Liver (tissue), 10 donors: ENCODE measurements at places on chromosomes 12 and 14.

- peak; percentile 62 for DNase-seq
Measured at GRCh38 chr14:61894452-61895077, 132.3 kb downstream of the SNAPC1 start.

DNA sequence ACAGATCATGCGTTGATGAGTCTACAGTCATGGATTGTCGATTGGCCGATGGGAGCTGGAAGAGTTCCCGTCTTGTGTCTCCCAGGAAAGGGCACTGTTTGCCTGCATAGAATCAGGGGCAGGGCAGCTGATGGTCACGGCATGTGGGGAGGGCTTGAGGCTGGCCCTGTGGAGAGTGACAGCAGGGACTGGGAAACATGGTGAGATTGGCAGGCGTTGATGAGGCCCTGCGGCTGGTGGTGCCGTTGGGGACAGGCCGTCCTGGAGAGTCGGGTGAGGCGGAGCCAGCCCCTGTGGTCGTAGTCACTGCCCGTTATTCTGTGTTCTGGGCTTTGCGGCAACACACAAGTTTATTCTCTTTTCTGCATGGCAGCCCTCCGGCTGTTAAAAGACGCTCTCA is 52.9 kb downstream of the TECPR2 start:
- no peak for DNase-seq

GRCh38 chr14:92587700-92588085 is 74.1 kb downstream of the RIN3 start:
- DNase-seq, result no peak

GRCh38 chr12:48013287-48013686 is 9.0 kb upstream of the COL2A1 start:
- DNase-seq, result no peak

DNA sequence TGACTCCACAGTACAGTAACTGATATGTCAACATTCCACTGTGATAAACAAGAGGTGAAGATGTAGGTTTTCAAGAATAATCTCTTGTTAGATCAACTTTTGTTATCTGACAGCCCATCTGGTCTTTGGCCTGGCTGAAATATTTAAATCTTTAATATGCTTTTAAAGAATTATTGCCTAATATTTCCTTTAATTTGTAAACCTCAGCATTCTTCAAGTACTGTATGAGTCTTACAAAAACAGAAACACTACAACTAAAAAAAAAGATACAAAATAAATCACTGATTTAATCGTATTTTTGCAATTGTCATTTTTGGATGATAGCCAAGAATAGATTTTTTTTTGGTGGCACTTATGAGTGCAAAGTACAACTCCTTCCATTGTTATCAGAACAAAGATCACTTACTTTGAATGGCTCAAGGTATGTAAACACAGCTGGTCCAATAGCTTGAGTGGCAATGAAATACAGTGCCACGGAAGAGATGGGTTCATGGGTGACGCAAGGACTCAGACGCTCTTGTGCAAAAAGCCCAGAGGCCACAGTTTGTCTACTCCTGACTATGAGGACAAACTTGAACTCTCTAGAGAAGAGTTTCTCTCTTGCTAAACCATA is 109.5 kb downstream of the PAX9 start:
- no peak for DNase-seq

GRCh38 chr12:116695464-116695725 is 42.5 kb downstream of the SPRING1 start:
- no peak for DNase-seq

DNA sequence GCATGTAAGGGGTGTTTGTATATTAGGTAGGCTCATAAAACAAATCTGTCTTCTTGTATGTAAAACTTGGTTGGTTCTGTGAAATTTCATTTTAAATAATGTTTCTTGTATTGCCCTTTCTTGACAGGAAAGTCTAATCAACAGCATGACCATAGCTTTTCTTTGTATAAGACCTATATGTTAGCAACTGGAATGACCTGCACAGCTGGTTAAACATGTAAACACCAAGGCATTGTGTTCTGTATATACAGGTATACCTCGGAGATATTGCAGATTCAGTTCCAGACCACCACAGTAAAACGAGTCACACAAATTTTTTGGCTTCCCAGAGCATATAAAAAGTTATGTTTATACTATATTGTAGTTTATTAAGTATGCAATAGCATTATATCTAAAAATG is 183.6 kb downstream of the ERC1 start:
- DNase-seq, result no peak

- DNase-seq, result no peak
Measured at GRCh38 chr12:32010631-32011336, 51.6 kb downstream of the RESF1 start.

DNA sequence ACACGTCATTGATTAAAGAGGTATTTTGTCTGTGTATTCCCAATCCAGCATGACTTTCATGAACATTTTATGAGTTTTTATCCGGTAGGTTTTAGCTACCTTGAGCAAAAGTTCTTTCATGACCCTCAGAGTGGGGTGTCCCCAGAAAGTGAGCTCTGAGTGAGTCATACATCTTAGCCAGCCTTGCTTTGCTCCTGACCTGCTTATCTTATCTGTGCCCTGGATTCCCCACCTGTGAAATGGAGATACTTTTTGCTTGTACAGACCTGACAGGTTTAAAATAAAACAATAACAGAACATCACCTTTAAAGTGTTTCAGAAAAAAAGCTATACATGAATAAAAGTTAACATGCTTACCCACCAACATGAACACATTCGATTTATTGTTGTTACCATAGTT is 202.8 kb upstream of the SOX5 start:
- DNase-seq, result no peak

DNA sequence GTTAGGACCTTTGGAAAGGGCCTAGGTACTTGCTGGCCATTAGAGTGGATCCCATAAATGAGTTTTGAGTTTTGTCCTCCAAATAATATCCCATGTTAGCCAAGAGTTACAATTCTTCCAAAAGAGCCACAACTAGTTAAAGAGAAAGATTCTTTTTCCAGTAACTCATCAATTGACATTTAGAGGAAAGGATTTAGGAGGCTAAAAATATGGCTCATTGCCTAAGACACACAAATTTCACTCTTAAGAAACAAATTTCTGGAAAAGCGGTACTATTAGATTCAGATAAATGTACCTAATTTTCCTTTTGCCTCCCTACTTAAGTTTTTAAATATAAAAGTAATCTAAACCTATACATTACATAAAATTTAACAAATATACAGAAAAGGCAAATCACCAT is 21.3 kb downstream of the DACT1 start:
- no peak for DNase-seq

DNA sequence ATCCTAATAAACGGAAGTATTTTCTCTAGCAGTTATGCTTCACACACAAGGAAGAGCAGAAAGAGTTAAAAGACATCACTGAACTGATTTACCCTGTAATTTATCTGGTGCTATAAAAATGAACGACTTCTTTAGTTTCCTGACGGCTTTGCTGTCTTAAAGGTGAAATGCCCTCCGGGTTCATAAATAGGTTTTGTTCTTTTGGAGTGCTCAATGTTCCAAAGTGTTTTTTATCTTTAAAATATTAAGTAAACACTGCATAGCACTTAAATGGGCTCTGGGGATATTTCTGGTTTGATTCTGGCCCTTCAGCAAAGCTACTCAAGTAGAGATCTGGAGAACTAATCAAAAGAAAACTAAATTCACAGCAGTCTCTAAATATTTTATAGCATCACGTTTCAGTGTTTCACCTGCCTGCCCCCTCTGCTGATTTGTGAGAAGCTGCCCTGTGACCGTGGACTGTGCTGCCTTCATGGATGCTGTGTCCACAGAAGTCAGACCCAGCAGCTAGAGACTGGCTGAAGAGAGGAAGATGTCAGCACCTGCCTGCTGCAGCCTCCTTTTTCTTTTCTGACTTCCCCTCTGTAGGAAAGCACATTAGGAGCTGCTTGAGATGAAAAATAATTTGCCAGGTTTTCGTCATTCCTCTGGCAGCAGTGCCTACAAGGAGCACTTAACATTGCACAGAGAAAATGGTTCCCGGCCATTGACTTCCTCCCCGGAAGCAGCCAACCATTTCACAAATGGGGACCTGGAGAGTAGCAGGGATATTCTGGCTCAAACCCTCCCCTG is 205.1 kb upstream of the FSCB start:
- DNase-seq, result no peak

- DNase-seq, result no peak
Measured at GRCh38 chr12:128305336-128305892, 38.4 kb downstream of the TMEM132C start.

- DNase-seq, result no peak
Measured at GRCh38 chr12:22533155-22533554, 11.2 kb downstream of the C2CD5 start.

DNA sequence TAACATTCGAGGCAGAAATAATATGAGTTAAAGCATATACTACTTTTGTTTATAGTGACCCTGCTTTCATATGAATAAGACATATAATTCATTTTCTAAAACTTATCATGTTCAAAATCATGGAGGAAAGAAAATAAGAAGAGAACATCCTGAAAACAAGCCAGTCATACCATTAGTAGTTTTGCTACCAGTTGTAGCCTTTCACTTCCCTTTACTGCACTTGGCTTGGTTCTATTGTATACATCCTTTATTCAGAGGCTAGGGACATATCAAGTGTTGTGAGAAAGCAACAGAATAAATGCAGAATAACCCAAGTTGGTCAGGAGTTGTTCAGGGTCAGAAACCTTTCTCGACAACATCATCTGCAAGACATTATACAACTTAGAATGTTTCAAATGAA is 598.7 kb downstream of the SOX5 start:
- DNase-seq, result no peak

DNA sequence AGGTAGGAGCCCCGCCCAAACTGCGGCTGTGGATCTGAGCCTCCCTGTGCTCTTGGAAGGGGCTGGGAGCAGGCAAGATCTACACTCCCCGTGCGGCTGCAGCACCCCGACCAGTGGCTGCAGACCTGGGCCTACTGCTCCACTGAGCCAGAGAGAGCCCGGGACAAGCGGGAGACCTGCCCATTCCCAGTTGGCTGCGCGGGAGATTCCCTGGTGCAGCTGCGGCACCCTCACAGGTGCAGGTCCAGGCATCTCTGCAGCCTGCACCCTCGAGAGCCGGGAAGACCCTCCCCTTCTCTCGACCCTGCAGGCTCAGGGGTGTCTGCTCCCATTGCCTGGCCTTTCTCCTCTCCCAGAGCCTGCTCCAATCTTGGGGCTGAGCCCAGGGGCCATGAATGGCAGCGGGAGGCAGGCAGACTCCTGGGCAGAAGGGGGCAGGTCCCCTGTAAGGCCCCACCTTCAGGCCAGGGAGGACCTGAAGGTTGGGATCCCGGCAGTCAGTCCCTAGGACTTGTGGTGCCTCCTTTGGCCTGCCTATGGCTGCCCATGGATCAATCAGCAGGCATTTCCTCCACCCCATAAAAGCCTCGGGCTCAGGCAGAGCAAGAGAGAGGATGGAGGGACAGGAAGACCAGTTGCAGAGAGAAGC is 8.8 kb upstream of the A2M start:
- DNase-seq, result no peak

DNA sequence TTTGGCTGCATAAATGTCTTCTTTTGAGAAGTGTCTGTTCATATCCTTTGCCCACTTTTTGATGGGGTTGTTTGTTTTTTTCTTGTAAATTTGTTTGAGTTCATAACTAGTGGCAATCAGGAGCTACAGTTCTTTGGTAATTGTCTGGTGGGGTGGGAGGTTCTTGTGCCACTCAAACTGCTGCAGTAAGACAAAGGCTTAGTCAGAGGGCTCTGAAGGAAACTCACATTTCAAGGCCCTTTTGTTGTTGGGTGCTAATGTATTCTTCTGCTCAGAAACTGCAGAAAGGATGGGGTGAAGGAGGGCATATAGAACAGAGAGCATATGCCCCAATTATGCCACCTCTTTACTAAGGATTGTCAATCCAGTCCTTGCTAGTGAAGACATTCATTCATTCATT is 21.9 kb downstream of the MYRFL start:
- no peak for DNase-seq

GRCh38 chr14:101395779-101396178 is 165.5 kb upstream of the DIO3 start:
- DNase-seq, result no peak

- no peak for DNase-seq
Measured at GRCh38 chr14:99763527-99764221, 29.5 kb upstream of the EML1 start.

DNA sequence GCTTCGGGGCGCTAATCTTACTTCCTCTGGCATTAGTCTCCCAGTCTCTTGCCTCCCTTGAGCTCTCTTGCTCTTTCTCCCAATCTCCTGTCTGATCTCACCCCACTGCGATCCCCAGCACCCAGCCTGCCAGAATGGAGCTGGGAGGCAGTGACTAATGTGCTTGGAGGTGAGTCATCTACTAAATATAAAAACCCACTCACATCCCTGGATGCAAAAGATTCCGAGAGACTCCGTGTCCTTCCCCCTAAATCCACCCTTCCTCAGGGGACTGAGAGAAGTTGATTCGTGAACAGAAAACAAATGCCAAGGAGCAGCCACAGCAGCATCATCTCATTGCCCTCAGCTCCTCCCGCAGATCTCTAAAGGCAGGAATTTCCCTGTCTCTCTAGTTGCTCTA is 45.7 kb upstream of the KCNA5 start:
- DNase-seq, result no peak

DNA sequence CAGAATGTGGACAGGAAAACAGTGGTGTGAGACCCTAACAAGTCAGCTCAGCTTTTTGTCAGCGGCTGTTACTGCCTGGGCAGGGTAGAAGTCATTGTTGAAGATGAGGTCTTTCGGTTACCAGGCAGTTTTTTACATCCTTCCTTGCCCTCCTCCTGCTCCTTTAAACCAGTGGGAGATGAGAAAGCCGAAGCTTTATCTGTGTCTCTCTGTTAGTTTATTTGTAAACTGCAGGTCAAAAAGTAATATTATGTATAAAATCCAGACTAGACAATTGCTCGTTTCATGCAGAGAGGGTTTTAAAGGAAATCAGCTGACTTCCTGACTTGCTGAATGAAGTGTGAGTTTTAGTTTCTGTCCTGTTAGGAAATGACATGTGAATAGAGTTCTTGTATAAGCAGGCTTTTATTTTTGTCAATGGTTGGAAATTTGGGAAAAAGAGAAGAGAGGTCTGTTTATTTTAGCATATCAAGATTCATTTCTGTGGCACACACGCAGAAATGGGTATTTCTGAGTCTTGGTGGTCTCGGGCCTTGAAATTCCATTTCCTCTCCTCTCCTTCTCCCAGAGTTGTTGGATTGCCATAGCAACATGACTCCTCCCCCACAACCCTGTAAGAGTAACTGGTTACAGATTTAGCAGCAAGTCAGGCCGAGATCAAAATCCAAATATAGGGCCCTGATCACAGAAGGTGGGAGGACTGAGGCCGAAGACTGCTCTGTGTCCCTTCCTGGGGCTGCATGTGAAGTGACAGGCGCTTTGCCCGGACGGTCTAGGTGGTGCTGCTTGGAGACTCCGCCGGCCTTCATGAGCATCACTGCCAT is 60.8 kb downstream of the SAMD4A start:
- no peak for DNase-seq
